ENCODE measurements at places on chromosomes 16 and 17. TPM values are rescaled to one million over a fixed set of nuclear protein-coding genes. Genes with fewer than 3 reads are reported as not detected.
A peak's percentile ranks its signal among the peaks of the same experiment; 100 is the strongest.

DNA sequence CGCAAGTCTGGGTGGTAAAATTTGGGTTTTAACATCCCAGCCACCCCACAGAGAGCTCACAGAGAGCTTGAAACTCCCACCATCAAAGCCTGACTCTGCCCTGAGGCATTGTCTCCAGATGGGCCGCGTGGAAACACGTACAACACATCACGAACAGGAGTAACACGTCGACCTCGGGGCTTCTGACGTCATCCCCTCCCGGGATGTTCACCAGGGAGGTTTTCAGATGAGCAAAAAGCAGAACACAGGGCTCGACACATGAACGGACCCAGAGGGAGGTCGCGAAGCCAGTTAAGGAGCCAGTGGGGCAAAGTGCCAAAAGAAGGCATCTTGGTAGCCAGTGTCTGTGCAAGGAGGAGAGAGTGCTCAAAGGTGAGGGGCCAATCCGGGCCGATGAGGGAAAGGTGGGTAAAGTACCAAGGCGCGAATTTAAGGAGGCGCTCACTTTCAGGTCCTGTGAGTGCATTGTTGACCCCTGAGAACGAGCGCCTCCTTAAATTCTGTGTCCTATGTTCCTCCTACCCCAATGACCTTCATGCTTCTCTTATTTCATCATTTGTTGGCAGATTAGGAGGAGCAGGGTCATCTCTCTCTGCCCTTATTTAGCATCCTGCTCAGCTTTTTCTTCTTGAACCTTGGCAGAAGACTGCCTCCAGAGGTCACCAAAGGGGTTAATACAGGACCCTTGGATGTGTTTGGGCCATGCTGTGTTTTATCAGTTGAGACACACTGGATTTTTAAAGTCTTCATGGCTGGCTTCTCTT, 5.6 kb downstream of the RCVRN start:
- no peak for DNase-seq

DNA sequence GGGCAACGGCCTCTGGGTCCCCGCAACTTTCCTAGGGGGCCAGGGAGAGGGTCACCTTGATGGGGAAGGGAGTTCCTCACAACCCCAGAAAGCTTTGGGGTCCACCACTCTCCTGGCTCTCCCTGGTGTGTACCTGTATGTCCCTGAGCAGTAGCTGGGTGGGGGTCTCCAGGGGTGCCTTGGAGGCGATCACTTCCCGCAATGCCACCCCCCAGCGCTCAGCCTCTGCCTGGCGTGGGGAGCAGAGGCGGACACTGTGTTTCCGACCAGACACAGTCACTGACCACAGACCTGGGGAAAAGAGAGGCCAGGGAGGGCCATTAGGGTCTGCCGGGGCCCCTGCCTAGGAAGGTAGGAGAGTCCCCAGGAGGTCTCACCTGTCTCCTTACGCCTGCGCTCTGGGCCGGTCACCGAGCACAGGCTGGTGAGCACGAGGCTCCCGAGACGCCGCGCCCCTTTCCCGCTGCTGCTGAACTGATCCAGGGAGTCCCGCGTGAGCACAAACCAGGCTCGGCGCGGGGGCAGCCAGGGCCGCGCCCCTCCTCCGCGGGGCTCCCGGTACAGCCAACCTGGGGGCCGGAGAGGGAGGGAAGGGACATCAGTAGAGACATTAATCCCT, 3.4 kb downstream of the PLEKHH3 start:
- DNase-seq, result no peak

- DNase-seq, result no peak
Measured at GRCh38 chr17:42913981-42914617, 13.5 kb downstream of the G6PC1 start.

The NT5M gene
- total RNA-seq, result 0.41 TPM

The WNK4 gene
- 8.6 TPM for total RNA-seq

The HEATR9 gene
- total RNA-seq, result not detected

GRCh38 chr16:67995423-67995822, 3.9 kb downstream of the DPEP2 start:
- no peak for DNase-seq

DNA sequence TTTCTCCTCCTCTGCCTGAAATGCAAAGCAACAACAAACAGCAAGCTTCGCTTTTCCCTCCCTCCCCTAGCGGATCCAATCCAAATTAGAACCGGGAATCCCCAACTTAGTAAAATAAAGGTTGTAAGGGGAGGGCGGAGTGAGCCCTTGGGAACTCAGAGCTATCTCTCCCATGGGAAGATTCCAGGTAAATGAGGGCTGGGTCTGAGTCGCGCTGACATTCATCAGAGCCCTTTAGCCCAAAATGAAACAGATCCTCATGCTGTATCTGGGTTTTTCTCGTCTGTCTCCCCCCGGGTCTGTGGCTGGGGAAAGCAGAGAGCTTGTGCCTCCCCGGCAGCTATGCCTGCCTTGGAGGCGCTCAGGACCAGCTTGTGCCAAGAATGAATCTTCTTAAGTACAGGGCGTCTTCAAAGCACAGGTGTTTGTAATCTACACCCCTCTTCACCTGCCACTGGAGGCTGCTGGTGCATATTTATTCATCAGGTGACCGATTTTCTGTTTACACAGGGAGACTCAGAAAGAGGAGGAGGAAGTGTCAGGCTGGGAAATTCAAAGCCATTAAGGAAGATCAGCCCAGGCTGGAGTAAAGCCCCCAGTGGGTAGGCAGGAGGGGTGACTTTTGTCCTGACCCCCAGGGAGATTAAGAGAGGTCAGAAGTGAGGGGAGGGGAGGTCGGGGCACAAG, 55.0 kb upstream of the GSE1 start:
- peak; percentile 82 for DNase-seq

- no peak for DNase-seq
Measured at GRCh38 chr16:49282690-49283375, 1.2 kb upstream of the CBLN1 start.

The VWA3A gene
- not detected for total RNA-seq

DNA sequence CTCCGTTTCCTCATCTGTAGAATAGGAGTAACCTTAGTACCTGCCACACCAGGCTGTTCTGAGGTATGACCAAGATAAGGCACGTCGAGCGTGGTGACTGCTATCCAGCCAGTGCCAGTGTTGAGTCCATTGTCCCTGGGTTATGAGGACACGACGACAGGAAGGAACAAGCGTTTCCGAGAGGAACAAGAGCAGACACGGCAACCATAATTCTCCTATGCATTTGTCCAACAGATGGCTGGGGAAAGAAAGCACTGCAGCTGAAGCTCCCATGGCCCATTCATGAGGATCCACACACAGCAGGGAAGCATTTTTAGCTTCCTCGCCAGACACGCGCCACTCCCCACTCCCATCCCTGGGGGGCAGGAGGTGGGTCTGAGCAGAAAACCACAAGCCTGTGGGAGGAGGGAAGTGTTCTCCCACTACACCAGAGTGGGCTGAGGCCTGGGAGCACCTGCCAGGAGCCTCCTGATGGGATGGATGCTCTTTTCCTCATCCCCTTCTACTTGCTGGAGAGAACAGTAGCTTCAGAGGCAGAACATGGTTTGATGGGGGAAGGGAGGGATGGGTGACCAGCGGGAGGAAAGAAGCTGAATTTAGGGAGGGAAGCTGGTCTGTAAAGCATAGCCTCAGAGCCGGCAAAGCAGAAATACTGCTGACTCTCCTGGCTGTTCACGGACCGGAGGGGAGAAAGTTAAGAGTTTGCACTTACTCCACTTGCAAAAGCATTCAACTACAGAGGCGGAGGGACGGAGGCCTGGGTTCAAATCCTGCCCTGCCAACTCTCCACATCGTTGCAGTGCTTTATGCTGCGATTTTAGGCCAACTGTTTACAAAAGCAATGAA, 2.7 kb downstream of the COTL1 start:
- no peak for DNase-seq

DNA sequence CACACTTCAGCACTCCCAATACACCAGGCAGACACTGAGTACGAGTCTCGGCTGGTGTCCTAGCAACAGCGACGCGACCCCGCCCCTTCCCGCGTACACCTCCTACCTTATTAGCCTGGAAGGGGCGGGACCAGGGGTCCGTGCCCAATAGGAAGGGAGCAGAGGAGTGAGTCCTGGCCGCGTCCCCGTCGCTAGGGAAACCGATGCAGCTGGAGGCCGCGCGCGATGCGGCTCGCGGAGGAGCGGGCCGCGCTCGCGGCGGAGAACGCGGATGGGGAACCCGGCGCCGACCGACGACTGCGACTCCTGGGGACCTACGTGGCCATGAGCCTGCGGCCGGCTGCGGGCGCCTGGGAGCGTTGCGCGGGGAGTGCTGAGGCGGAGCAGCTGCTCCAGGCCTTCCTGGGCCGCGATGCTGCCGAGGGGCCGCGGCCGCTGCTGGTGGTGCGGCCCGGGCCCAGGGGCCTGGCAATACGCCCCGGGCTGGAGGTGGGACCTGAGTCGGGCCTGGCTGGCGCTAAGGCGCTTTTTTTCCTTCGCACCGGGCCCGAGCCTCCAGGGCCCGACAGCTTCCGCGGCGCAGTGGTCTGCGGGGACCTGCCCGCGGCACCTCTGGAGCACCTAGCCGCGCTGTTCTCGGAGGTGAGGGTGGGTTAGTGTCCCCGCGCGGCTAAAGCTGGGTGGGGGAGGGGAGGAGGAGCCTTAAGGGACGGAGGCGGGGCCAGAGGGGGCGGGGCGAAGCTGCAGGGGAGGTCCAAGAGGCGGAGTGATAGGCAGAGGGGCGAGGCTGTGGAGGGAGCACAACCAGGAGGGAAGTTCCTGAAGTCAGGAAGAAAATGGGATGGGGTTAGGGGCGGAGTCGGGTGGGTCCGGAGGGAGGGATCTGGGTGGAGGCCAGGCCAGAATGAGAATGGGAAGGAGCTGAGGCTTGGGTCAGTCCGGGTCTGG, at the start of gene DNAH9:
DNAH9 (plus strand) TSS at position 197 of the 948 bp plus-strand sequence; CDS start at position 226, 29 bp downstream.
- peak; percentile 73 for DNase-seq

- DNase-seq, result no peak
Measured at GRCh38 chr16:57265850-57266530, 18.5 kb downstream of the PLLP start.

GRCh38 chr17:42329025-42329976, 41.0 kb downstream of the STAT5A start:
- DNase-seq, result no peak

The PPP1R1B gene
- 14.8 TPM for total RNA-seq

The KRT27 gene
- not detected for total RNA-seq

- no peak for DNase-seq
Measured at GRCh38 chr17:44758414-44759085, at the start of gene ADAM11. Gene ADAM11 (plus strand): TSS chr17:44758988. CDS start chr17:44759200, 212 bp downstream.

GRCh38 chr17:80718428-80718827, 173.8 kb downstream of the RPTOR start:
- DNase-seq, result no peak

GRCh38 chr16:8905168-8905762, 23.1 kb downstream of the LITAFD start:
- peak; percentile 67 for DNase-seq

- peak; percentile 97 for DNase-seq
Measured at GRCh38 chr17:35969558-35970380, 11.5 kb downstream of the CCL16 start.

The SRL gene
- total RNA-seq, result not detected

The ENPP7 gene
- total RNA-seq, result not detected

The THRA gene
- total RNA-seq, result 31.1 TPM

DNA sequence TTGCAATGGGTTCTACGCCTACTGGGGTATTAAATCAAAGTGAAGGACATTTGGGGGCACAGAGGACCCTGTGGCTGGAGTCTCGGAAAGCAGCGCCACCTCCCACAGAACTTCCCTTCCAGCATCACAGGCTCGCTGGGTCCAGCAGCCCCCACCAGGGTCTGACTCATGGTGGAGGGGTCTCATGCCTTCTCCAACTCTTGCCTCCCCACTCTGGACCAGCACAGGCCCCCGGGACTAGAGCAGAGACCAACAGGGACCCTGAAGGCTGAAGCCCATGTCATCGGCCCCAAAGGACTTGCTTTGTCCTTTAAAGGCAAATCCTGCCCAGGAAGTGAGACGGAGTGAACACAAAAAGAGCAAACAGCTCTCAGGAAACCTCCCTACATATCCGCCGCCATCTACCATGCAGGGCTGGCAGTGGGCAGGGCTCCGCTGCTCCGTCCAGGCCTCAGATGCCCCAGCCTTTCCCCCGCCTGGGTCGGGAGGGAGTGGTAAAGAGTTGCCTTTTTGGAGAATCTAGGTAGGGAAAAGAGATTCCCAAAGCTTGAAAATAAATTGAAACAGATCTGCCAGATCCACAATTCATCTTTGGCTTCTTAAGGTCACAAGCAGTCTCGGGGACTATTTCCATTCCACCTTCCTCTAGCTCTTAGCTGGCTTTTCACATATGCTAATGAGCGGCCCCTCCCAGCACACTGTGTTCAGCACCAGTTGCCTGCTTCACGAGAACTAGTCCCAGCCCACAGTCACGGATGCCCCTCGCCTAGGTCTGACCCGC, 2.1 kb upstream of the GPRC5C start:
- DNase-seq, result peak; percentile 42

- no peak for DNase-seq
Measured at GRCh38 chr16:28168991-28169554, 42.7 kb downstream of the XPO6 start.

The KCNJ2 gene
- total RNA-seq, result 0.18 TPM

GRCh38 chr17:45035848-45036247, 15.6 kb downstream of the DCAKD start:
- DNase-seq, result no peak

Measured in HT-29 (cell line).